ENCODE measurements at places on chromosomes 6 and 20.

DNA sequence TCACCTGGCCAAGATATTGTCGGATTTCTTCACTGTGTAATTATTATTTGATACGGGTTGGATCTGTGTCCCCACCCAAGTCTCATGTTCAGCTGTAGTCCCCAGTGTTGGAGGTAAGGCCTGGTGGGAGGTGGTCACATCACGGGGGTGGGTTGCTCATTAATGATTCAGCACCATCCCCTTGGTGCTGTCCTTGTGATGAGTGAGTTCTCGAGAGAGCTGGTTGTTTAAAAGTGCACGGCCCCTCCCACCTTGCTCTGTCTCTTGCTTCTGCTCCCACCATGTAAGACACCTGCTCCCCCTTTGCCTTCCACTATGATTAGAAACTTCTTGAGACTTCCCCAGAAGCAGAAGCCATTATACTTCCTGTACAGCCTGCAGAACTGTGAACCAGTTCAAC, 173.9 kb upstream of the PMEPA1 start:
- DNase-seq, result no peak

GRCh38 chr6:37141281-37142049, 28.5 kb upstream of the PIM1 start:
- DNase-seq, result no peak

GRCh38 chr20:64214952-64215351, 40.6 kb upstream of the PCMTD2 start:
- DNase-seq, result no peak

GRCh38 chr6:80215063-80215462, 108.6 kb downstream of the BCKDHB start:
- DNase-seq, result no peak

- DNase-seq, result no peak
These were observed 66.6 kb downstream of the CLVS2 start for GRCh38 chr6:123062670-123063069.

- no peak for DNase-seq
These were observed 56.4 kb upstream of the TNFAIP3 start for GRCh38 chr6:137810554-137811120.

DNA sequence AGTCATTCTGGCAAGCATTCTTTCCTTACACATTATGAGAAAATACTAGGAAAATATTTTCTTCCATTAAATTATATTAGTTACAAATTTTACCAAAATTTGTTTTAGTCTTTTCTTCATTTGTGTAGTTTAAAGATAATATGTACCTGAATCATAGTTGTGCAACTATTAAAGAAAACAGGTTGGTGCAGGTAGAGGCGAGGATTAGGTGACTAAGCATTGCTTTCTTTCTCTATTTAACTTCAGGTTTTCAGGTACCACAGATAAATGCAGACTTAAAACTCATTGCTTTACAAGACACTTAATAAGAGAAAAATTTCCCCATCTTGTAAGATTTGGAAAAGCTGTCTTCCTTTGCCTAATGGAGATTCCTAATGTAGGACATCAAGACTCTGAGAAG, 1175.5 kb upstream of the ADGRB3 start:
- DNase-seq, result no peak

GRCh38 chr20:57214948-57215347, 51.5 kb downstream of the BMP7 start:
- DNase-seq, result no peak

- no peak for DNase-seq
These were observed 52.9 kb downstream of the TTI1 start for GRCh38 chr20:37980383-37980782.

GRCh38 chr6:126198631-126199030, 141.3 kb upstream of the CENPW start:
- DNase-seq, result no peak

DNA sequence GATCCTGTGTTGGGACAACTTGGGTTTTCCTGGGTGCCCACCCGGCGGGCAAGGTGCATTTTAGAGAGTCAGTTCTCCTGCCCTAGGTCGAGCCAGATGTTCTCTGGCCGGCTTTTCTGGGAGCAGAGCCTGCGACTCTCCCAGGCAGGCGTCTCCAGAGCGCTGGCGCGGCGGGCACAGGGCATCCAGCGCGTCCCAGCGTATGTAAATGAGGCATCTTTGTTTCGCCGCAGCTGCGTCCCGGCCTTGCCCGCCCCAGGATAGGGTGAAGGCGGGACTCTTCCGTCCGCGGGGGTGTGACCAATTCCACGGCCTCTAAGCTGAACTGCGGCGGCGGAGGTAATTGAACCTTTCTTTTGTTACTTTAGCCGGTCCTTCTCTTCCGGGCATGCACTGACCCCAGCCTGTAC, 9.1 kb downstream of the GRIK2 start:
- no peak for DNase-seq

- DNase-seq, result no peak
These were observed 680.7 kb upstream of the SLC35B3 start for GRCh38 chr6:9116026-9116425.

DNA sequence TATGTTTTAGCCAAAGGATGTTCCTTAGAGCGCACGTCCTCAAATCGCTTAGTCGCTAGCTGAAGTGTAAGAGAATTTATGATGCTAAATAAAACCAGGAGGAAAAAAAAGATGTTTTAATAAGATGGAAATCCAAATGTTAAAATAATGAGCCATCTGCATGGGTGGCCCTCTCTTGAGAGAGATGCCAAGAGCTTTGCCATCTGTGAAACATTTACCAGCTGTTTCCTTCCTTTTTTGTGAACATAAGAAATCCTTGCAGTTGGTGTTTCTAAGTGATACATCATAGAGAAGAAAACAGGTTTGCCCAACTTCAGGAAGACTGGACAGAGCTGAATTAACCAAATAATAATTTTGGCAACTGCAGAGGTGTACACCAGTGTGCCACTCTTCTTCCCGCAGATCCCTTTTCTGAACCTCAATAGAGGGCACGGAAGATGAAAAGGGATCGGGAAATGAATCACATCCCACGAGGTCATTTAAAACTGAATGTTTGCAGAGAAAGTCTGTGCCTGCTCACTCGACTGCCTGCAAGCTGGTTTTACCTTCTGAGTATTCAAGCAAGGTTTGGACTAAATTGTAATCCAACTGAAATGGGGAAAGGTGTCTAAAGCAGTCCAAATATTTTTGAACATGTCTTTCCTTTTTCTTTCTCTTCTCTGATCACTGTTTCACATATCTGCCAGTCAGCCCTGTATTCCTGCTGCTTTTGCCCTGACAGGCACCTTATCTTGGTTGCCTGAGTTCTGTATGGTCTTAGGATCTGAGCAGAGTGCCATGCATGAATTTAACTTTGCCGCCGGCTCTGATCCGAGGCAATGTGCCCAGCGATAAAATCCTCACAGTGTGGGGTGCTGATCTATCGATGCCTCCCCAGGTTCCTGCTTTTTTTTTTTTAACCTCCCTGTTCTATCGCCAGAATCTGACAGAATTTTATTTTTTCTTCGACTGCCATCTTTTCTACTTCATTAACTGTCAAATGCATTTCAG, 35.5 kb upstream of the TSHZ2 start:
- DNase-seq, result no peak

- DNase-seq, result no peak
These were observed 89.1 kb upstream of the TAB2 start for GRCh38 chr6:149228311-149228955.

- no peak for DNase-seq
These were observed 77.6 kb downstream of the WASF1 start for GRCh38 chr6:110101885-110102284.

GRCh38 chr6:3303795-3304411, 45.2 kb downstream of the PSMG4 start:
- no peak for DNase-seq

GRCh38 chr6:170205534-170206316, 85.2 kb downstream of the DLL1 start:
- DNase-seq, result no peak

DNA sequence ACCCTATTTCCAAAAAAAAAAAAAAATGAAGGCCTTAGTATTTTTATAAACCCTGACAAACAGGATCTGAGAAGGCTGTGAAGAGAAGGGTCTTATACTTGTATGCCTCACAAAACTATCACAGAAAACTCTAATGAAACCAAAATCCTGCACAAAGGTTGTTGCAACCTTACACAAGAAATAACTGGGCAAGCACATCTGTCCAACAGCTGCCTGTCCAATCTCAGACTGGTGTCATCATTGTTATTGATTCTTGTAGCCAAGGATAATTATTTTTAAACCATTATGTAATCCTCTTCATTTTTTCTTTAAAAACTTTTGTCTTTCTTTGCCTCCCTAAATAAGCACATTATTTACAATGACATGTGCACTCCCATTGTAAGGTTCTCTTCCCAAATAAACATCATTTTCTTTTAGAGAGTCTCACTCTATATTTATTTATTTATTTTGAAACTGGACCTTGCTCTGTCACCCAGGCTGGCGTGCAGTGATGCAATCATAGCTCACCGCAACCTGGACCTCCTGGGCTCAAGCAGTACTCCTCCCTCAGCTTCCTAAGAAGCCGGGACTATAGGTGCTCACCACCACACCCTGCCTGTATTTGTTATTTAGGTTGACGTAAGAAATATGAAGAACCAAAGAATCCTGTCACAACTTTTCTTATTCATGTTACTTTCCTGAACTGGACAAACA, 697.1 kb downstream of the DOK5 start:
- DNase-seq, result no peak

- no peak for DNase-seq
These were observed 740.4 kb upstream of the FLRT3 start for GRCh38 chr20:15077733-15078250.

- no peak for DNase-seq
These were observed 45.0 kb downstream of the NT5E start for GRCh38 chr6:85494547-85495536.

- DNase-seq, result no peak
These were observed 115.8 kb upstream of the SPTLC3 start for GRCh38 chr20:12893019-12893418.

DNA sequence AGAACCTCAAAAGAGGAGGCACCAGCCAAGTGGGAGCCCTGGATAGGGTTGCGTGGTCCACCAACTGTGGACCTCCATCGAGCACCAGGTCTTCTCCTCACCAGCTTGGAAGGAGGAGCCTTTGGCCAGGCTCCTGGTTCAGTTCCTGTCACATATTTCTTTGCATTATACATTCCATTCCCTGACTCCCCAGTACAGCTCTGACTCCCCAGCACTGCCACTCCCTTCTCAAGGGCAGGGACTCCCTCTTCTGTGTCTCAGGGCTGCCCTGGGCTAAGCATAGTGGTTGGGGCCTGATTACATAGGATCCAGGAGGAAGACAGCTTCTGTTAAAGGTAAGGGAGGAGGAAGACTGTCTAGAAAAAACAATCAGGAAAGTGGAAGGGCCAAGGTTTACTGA, 91.1 kb downstream of the MRPL14 start:
- DNase-seq, result no peak

DNA sequence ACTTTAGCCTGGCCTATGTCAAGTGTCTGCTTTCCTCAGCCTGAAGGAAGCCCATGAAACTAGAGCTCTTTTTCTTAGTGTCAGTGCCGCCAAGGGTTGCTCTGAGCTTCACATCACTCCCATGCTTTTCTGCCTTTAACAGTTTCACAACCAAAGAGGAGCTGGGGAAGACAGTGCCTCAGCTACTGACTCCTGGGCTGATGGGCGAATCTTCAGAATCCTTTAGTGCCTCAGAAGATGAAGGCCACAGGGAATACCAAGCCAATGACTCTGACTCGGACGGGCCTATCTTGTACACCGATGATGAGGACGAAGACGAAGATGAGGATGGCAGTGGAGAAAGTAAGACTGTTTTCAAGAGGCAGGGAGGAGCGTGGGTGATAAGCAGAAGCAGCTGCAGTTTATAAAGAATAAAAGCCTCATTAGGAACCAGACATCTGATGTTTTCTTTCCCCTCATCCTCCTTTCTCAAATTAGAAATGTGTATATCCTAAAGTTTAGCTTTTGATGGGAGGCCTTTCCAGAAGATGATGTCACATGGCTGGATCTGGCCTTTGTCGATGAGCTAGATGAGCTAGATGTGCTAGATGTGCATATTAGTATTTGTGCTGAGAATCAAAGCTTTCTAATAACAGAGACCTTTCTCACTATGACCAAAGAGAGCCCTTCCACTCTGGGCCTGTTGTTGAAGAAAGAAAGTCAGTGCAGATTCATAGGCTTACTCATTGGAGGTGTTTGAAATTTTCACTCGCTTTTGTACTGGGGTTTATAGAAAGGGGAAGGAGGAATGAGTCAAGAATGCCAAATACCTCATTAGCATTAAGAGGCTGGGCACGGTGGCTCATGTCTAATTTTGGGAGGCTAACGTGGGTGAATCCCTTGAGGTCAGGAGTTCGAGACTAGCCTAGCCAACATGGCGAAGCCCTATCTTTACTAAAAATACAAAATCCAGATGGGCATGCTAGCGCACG, 70.7 kb upstream of the LTV1 start:
- DNase-seq, result no peak

- DNase-seq, result no peak
These were observed 14.5 kb downstream of the VSTM2L start for GRCh38 chr20:37917461-37917860.

- DNase-seq, result no peak
These were observed 2.6 kb downstream of the ASF1A start for GRCh38 chr6:118896339-118897136.
